Activated T-helper 1 cell treated with anti-CD3 and anti-CD28 coated beads, Interleukin-12 subunit alpha, Interleukin-12 subunit beta, Interleukin-2, Interleukin-4 antibody, amounts not matched to agents 30 ng/mL and 10 ng/mL and 1 ng/mL, durations not matched to agents 14 hours and 24 hours and 36 hours (primary cell): ENCODE measurements at places on chromosomes 5 and 9. TPM values are rescaled to one million over a fixed set of nuclear protein-coding genes. Genes with fewer than 3 reads are reported as not detected.

Gene PGGT1B
- 42.7 and 42.9 TPM in 2 replicates for total RNA-seq

Gene ZCCHC10
- 37.6 and 41.7 TPM in 2 replicates for total RNA-seq

DNA sequence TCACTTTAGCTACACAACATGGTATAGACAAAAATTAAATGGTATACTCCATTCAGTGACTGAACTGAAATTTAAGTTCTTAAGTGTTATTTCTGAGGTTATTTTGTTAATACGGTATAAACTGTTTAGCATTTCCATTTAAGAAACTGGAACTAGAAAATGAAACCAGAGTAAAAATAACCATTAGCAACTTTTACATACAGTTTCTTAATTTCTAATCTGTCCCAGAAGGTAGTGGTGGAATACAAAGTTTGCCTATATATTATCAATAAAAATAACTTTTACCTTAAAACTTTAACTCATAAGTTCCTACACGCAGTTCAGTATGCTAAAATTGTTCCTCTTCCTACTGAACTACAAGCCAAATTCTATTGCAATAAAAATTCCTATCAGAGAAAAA lies 10.3 kb downstream of the GOLPH3 start:
- peak overlapping the region; percentile 31 for H3K27ac ChIP-seq
- H3K4me1 ChIP-seq: peaks cover 18% of the 10 kb centered on the region
- H3K4me3 ChIP-seq: no peak overlapping the region

GRCh38 chr5:43773478-43773844 lies 170.5 kb downstream of the NNT start:
- DNase-seq: no peak
- no peaks in the 10 kb centered on the region for H3K36me3 ChIP-seq
- no peak overlapping the region for H3K4me3 ChIP-seq
- H3K27ac ChIP-seq: no peak overlapping the region

DNA sequence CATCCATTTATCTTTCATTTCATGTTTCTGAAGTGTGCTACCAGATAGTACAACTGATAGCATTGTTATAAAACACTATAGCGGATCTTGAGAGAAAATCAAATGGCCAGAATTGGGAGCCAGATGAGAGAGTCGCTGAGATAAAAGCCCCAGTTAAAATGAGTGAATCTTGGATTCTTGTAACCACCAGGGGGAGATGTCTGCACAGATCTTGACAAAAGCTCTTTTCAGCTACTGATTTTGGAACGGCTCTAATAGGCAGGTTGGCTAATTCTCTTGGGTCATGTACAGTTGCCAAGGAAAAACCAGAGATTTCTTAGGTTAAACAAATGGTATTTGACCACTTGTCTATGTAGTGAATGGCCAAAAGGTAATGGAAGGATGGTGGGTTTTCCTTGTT lies 21.7 kb downstream of the F2RL2 start:
- H3K27ac ChIP-seq: no peak overlapping the region
- H3K4me3 ChIP-seq: no peak overlapping the region
- peaks cover 56% of the 10 kb centered on the region for H3K36me3 ChIP-seq
- DNase-seq: no peak

DNA sequence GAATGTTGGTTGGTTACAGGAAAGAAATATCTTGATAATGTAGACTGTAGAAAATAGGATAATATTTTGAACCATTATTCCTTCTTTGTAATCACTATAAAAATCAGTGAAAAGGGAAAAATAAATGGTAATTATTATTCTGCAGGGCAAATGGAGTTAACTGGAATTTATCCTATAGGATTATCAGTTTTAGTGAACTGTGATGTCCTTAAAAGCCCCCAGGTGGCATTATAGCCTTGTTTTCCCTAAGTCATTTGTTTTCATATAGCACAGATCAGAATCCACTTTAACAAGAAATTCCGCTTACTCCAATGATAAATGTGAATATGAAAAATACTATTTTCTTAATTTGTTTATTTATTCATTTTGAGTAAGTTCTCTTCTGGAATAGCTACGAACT lies 26.2 kb upstream of the WDR41 start:
- H3K27ac ChIP-seq: no peak overlapping the region
- H3K4me1 ChIP-seq: no peaks in the 10 kb centered on the region
- H3K4me3 ChIP-seq: no peak overlapping the region
- peaks cover 11% of the 10 kb centered on the region for H3K27me3 ChIP-seq
